ENCODE measurements at places on chromosomes 2 and 18. TPM values are rescaled to one million over a fixed set of nuclear protein-coding genes. Genes with fewer than 3 reads are reported as not detected.

ASXL3 gene
- 0.47 TPM for total RNA-seq

DNA sequence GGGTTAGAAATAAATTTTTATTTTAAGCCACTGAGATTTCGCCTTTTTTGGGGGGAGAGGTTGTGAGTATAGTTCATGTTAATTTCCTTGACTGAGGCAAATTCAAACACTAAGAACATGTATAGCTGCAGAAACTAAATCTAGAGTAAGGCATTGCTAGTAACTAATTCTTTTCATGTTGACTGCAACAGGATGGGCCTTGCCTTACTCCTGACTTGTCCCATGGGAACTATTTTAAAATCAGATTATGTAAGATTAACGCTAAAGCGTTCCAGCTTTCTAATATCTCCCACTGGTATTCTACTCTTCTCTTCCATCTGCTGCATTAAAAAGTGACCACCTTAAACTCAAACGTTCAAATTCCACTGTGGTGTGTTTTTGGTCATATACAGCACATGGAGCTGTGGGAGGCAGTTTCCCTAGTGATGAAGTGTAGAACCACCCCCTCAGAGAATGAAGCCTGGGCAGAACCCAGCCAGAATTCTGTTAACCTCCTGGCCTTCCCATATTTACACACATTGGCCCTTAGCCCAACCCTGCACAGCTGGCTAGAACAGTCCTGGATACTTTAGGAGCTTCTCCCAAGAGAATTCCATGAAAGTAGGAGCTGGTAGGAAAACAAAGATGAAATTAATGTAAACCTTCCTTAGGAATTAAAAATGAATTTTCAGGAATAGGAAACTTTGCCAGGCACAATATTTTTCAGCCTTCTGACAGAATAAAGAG lies 687.8 kb downstream of the SLC4A3 start:
- DNase-seq = no peak

MRPL19 gene
- total RNA-seq = 42.4 TPM

DNA sequence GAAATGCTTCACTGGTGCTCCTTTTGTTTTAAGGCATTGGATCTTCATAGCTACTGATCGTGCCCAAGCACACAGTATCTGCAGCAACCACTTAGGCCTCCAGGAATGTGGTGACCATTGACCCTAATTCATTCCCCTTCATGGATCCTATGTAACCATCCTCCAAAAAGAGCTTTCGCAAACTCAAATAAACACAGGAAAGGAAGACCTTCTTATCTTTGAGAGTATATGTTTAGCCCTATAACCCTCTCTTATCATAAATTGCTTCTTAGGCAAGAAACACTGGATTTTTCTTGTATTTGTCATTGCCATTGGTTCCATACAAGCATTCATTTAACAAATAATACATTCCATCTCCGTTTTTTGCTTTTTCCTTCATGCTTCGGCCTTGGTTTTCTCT lies 4.1 kb upstream of the TTR start:
- no peak for DNase-seq

- DNase-seq = no peak
Measured at GRCh38 chr2:75290600-75291150, 91.4 kb upstream of the TACR1 start.
